ENCODE measurements at places on chromosomes 7 and 10.

DNA sequence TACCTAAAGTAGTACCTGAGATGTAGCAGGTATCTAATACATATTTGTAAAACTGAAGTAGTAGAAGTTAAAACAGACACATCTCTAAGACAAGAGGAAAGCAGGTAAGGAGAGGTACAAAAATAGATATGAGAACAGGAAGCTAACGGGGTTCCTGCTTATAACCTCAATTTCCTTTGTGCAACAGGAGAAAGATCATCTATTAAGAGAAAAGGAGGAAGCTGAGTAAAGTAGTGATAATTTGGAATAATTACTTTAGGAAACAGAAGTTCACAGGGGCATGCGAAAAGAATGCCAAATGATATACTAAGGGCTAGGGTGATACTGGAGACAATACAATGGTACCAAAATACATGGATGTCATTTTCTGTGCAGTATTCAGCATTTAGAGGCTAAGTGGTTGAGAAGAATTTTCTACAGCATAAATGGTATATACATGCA, 108.7 kb downstream of the NRBF2 start:
- DNase-seq: no peak

DNA sequence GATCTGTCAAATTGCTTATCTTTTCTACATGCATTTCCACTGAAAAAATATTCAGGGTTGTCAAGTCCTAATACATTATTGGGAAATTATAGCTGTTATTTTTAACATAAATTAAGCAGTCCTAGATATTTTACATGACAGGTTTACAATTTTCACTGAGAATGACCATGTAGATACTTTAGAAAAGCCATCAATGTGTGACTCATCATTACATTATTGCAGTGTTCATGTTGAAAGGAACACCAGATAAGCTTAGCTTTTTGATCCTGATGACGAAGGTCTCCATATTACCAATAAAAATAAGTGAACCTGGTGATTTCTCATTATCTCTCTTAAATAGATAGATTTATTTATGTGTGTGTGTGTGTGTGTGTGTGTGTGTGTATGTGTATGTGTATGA, 529.5 kb upstream of the PCDH15 start:
- no peak for DNase-seq

DNA sequence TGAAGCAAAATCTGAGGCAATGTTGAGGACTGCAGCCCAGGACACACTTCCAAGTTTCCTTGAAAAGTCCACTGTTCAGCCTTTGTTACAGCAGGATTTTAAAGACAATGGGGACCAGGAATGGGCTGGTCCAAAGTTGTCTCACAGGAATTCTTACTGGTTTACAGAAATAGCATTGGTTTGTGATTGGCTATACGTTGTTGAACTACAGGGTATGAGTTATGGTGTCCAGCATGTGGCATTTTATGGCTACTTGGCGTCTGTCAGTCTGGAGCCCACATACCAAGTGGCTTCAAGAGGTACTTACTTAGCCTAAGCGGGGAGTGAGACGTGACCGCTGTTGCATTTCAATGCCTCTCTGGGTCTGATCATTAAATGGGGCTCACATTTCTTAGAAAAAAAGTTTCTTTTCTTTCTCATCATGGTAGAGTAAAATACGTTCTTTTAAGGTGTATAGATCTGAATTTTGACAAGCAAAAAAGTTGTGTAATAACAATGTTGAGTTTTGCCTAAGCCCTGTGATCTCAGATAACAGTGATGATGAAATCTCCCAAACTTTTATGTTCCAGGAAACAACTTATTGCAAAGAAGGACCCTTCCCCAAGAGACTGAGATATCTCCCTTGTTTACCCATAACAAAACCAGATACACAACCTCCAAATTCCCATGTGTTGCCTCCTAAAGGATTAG, 100.0 kb upstream of the TRIM24 start:
- DNase-seq: no peak

GRCh38 chr10:128001363-128001745, 94.5 kb downstream of the PTPRE start:
- no peak for DNase-seq

DNA sequence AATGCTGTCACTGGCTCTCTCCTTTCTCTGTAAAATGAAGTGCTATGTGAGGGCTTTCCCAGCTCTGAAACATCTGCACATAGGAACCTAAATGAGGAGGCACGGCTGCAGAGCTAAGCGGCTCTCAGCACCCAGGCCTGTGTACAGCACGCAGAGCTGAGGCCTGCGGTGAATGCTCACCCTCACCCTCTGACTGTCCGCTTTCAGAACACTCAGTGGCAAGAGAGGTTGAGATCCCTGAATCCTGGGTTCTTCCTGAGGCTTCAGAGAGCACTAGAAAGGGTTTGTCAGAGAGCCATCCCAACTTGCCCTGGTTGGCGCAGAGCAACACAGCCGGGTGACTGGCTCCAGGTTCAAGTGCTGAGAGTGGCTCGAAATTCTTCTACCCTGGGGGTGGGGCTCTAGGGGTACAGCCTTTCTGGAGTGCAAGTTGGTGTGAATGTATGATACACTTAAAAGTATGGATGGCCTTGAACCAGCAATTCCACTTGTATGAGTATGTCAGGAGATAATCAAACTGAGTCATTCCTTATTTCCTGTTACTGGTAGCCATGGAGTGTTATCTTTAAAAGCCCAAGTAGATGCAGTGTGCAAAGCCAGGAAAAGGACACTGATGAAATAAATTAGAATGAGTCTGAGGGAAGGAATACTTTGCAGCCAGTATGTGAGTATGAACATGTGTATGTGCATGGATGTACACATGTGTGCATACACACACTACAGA, 1.7 kb upstream of the CCDC201 start:
- no peak for DNase-seq

DNA sequence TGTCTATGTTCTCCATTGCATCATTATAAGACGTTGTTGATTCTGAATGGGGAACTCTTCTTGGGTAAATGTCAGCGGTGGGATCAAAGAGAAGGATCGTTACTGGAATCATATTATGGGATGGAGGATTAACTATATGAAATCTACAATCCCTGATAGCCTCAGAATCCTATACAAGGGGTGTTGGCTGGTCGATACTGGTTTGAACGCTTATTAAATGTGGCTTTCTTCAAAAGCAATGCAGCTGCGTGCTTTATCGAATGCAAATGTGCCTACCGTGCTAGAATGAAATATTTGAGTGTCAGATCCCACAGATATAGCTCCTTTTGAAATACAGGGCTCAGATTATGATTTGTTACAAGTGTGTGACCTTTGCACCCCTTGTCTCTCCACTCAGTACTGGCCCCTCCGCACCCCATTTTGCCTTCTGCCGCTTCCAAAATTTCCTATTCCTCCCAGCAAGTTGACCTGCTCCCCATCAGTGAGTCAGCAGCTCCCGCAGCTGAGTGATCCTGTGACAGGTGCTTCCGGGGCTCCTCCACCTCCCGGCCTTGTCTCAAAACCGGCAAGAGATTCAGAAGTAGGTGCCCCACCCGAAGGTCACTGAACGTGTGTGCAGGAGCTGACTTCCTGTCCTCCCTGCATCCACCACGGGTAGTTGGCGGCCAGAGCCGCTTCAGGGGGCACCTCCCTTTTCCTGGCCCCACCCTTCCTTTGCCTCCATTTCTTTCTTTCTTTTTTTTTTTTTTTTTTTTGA, 76.6 kb downstream of the PTPRE start:
- DNase-seq: no peak

GRCh38 chr10:26863351-26864076, 2.8 kb upstream of the ABI1 start:
- DNase-seq: no peak

GRCh38 chr7:23472046-23472445, 1.8 kb upstream of the IGF2BP3 start:
- no peak for DNase-seq

DNA sequence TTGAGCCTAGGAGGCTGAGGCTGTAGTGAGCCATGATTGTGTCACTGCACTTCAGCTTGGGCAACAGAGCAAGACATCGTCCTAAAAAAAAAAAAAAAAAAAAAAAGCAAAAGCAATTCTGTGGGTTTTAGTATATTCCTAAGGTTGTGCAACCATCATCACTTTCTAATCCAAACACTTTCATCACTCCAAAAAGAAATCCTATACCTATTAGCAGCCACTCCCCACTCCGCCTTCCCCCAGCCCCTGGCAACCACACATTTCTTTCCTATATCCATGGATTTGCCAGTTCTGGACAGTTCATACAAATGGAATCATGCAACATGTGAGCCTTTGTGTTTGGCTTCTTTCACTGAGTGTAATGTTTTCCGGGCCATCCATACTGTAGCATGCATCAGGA, 20.4 kb downstream of the ZAN start:
- DNase-seq: no peak

DNA sequence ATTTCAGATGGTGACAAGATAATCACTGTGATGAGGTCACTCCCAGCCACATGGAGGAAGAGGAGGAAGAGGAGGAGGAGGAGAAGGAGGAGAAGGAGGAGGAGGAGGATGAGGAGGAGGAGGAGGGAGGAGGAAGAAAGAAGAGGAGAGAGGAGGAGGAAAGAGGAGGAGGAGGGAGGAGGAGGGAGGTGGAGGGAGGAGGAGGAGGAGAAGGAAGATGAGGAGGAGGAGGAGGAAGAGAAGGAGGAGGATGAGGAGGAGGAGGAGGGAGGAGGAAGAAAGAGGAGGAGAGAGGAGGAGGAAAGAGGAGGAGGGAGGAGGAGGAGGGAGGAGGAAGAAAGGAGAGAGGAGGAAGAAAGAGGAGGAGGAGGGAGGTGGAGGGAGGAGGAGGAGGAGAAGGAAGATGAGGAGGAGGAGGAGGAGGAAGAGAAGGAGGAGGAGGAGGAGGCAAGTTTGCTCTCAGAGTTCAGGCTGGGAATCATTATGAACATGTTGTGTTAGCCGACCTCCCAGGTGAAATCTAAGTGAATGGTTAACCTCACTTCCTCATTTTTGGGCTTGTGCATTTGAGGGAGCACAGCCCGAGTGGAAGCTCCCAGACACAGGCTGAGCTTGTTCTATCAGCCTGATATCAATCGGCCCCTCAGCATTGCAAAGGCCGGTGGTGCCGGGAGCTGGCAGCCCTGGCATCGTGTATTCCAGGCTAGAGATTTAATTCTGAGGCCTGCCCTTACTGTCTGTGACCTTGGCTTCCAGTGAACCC, 236.2 kb upstream of the PITRM1 start:
- no peak for DNase-seq

DNA sequence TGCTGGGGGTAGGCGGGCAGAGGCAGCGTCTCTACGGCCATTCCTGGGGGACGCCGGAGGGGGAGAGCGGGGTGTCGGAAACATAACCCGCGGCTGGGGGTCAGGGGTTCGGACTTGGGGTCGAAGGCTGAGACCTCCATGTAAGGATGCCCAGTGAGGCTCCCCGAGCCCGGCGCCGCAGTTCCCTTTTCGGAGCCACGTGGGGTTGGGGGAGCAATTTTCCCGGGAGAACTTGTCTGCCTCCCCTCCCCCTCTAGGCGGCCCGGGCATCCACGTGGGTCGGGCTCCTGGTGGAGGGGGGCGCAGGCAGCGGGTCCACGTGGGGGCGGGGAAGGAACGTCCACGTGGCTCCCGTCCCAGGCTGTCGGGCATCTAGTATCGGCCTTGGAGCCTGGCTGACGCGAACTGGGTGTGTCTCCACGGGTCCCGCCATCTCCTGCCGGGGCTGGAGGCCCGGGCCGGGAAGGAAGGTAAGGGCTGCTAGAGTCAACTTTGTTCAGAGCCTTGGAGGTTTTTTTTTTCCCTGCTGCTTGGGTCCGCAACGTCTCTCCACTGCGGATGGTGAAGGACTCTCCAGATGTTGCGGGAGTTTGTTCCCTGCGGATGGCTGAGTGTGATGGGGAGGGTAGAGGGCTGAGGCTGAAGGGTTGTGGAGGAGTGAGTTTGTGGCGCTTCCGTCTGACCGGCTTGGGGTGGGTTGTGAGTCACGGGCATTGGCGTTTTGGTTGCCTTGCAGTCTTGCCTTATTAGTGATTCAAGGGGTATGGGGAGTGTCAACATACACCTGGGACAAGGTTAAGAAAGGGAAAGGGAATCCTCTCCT, 744 bp downstream of the PPRC1 start:
- DNase-seq: peak; percentile 86

- DNase-seq: no peak
These were observed 19.5 kb downstream of the MTPN start for GRCh38 chr7:135957627-135958026.

DNA sequence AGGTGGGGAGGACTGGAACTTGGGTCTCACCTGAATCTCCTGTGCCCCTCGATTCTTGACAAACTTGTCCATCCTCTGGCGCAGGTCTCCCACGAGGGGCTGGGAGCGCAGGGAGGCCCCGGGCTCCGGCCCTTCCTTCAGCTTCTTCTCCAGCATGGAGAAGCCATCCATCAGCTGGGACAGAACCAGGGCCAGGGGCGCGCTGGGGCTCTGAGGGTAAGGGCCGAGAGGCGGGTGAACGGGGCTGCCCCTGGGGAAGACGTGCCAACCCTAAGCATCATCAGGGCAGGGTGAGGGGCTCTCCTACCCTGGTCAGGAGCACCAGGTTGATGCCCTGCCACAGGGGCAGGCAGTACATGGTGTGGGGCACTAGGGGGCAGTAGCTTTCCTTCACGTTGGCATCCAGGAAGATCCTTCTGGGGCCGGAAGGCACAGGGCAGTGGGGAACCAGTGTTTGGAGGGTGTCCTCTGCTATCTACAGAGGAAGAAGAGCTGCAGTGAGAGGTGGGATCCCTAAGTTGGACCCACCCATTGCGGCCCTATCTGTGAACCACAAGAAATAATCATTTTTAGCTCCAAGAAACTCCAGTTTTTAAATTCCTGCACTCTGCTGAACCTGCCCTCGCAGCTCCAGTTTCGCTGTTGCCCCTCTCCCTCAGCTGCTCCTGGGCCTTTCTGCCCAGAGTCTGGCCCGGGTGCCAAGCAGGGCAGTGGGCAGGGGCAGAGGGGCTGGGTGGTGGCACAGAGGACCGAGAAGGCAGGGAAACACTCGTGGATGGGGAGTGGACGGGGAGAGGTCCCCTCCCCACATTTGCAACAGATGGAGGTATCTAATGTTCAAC, 10.8 kb upstream of the PYROXD2 start:
- DNase-seq: no peak

- no peak for DNase-seq
These were observed 4.0 kb upstream of the CREB5 start for GRCh38 chr7:28408105-28408959.

- no peak for DNase-seq
These were observed 190.9 kb downstream of the XPNPEP1 start for GRCh38 chr10:109732254-109732965.

GRCh38 chr10:26810435-26811026, 50.2 kb downstream of the ABI1 start:
- DNase-seq: no peak

DNA sequence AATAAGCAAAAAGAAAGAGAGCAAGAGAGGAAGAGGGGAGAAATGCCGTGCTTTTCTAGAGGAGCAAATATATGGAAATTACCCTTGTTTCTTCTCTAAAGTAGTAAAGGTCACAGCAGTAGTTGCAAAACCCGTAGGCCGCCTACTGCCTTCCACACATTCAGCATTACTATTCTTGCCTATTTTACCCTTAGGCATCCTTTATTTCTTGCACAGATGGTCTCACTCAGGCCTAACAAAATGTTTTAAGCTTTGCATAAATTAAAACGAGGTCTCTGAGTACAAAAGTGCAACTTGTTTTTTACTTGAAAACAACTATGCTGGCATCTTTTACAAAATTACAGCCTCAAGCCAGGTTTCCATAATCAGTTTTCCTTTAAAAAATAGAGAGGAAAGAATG, 644.6 kb downstream of the AUTS2 start:
- no peak for DNase-seq

All from Caco-2 (cell line).